Stimulated activated CD4-positive, alpha-beta T cell treated with anti-CD3 and anti-CD28 coated beads, Interleukin-1b, Interleukin-23, amount 100 ng/mL, for 24 hours (primary cell): ENCODE measurements at places on chromosomes 7 and 10.

DNA sequence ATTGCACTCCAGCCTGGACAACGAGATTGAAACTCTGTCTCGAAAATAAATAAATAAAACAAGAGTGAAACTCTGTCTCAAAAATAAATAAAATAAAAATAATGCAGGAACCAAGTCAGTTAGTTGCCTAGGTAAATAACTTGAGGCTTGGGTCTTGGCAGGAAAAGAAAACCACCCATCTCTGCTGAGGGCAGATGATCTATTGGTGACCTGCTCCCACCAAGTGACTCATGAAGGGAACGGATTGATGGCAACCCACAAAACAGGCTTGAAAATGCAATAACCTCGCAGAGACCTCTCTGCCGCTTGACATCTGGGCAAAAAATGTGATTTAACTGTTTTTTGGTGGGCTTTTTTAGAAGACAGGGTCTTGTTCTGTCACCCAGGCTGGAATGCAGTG is 86.6 kb downstream of the CALN1 start:
- DNase-seq: no peak

- no peak for DNase-seq
Measured at GRCh38 chr10:11655836-11656235, 44.4 kb upstream of the USP6NL start.

GRCh38 chr10:14438576-14438975 is 107.9 kb upstream of the FRMD4A start:
- DNase-seq: no peak

GRCh38 chr7:106317971-106318370 is 33.2 kb upstream of the NAMPT start:
- no peak for DNase-seq

GRCh38 chr10:32046151-32046550 is 10.1 kb downstream of the KIF5B start:
- DNase-seq: no peak
